ENCODE measurements at places on chromosomes 3 and 15.

GRCh38 chr3:46463868-46464241 lies 850 bp downstream of the LTF start:
- no peak for DNase-seq

GRCh38 chr3:81872566-81872965 lies 111.1 kb upstream of the GBE1 start:
- no peak for DNase-seq

- no peak for DNase-seq
Observed at GRCh38 chr3:68206524-68207117, 552.2 kb upstream of the SUCLG2 start.

- no peak for DNase-seq
Observed at GRCh38 chr3:194857469-194858113, 171.9 kb downstream of the FAM43A start.

- no peak for DNase-seq
Observed at GRCh38 chr15:33539825-33540573, 229.2 kb downstream of the RYR3 start.

- no peak for DNase-seq
Observed at GRCh38 chr3:42119561-42120355, 28.6 kb downstream of the TRAK1 start.

- no peak for DNase-seq
Observed at GRCh38 chr3:141392416-141392815, 24.1 kb downstream of the ZBTB38 start.

- DNase-seq: no peak
Observed at GRCh38 chr3:69932501-69932900, 67.0 kb upstream of the SAMMSON start.

GRCh38 chr3:40494698-40495097 lies 11.1 kb upstream of the ZNF620 start:
- no peak for DNase-seq

- no peak for DNase-seq
Observed at GRCh38 chr15:69034352-69034751, 19.9 kb downstream of the NOX5 start.

DNA sequence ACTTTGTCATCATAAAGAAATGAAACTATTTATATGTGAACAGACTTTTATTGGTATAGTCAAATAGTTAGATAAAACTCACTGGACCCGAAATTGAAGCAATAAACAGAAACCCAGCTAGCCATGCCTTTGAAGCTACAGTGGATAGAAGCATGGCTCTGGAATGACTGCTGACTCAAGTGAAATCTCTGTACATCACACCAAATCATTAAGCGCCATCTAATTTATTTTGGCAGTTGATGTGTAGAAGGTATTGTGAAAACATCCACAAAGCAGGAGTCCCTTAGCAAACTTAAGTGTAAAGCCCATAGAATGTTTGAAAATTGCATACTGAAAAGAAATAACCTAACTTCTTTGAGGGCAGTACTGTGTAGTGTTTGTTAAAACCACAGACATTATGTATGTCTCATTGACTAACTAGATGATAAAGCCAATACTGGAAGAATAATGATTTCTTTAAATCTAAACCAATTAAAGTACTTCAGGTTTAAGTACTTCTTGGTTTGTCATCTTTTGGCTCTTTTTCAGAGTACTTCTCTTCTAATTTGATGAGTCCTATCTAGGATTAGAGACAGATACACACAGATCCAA lies 42.8 kb upstream of the FBXL22 start:
- no peak for DNase-seq

- DNase-seq: no peak
Observed at GRCh38 chr3:97148931-97149330, 334.5 kb downstream of the EPHA6 start.

- DNase-seq: no peak
Observed at GRCh38 chr15:44188795-44189194, 6.3 kb downstream of the FRMD5 start.

DNA sequence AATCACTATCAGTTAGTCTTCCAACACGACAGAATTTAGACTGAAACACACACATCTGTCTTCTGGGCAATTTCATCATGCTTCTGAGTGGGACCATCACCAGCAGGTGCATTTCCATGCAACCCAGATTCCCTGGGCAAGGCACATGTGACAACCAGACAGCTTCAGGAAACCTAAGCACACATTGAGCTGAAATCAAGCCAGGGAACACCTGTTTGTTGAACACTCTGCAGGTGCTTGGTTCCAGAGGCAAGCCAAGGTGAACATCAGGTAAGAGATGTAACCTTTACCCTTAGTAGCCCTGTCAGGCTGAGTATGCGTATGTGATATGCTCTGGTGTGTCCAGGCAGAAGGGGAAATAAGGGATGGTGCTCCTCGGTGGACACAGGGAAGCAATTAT lies 3.3 kb upstream of the PSMD2 start:
- DNase-seq: no peak

GRCh38 chr3:113629584-113630421 lies 66.6 kb downstream of the USF3 start:
- DNase-seq: no peak

DNA sequence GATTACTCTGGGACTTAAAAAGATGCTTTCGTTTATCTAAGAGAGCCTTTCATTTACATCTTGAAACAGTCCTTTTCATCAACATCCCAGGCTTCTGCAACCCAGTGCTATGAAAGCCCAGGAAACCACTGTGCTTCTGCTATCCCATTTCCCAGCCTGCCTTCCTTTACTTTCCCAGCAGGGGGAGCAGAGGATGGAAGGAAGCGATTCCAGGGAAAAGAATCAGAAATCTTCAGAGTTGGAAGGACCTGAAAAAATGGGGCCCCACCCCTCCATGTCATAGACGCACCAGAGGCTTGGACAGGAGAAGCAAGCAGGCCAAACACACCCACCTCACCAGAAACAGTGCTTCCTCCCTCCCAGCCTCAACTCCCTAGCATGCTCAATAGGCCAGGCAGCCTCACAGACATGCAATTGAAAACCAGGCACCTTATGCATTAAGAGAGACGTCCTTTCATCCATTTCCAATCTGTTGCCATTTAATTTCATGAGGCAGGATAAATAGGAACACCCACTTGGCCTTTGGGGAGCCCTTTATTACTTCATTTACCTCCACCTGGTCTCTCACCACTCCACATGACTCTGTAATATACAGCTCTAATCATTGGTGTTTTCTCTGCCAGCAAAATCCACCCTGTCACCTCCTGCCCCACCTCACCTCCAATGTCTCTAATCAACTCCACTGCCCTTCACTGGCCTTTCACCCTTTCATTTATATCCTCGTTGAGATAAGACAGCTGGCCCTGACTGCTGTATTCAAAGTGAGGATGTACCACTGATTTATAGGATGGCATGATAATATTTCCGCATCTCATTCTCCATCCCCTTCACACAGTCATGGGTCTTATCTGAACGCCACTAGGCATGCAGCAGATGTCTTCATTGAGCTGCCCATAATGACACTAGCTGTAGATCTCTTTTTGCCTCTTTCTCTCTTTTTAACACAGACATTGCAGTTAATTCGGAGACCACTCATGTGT lies 583.9 kb downstream of the NTRK3 start:
- DNase-seq: no peak

DNA sequence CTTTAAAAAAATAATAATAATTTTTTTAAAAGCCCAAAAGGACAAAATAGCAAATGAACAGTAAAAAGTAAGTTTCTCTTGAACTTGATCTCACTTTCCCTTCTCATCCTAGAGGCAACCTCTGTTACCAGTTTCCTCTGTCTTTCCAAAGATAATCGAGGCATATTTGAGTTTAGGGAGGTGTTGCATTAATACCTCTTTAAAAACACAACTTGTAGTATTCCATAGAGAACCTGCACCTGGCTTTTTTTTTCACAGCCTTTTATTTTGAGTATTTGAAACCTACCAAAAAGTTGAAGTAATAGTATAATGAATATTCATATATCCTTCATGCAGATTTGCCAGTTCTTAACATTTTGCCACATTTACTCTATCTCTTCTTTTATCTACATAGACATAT lies 9.1 kb downstream of the CSK start:
- DNase-seq: no peak

- DNase-seq: no peak
Observed at GRCh38 chr15:98858610-98859023, 149.0 kb downstream of the PGPEP1L start.

DNA sequence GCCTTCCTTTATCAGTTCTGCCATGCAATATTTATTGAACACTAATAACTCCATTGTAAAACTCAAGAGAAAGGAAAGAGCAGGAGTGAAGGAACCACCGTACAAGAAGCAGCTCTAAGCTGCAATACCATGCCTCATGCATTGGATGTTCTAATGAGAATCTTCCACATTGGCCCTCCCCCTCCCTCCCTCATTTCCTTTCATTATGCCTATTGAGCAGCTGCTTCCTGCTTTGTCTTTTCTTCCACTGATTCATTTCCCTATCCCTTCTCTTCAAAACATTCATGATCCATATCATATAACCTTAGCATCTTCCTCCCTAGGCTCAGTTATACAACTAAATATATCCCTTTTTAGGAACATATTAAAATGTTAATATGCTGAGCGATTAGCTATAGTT lies 698.7 kb upstream of the GOLIM4 start:
- no peak for DNase-seq

DNA sequence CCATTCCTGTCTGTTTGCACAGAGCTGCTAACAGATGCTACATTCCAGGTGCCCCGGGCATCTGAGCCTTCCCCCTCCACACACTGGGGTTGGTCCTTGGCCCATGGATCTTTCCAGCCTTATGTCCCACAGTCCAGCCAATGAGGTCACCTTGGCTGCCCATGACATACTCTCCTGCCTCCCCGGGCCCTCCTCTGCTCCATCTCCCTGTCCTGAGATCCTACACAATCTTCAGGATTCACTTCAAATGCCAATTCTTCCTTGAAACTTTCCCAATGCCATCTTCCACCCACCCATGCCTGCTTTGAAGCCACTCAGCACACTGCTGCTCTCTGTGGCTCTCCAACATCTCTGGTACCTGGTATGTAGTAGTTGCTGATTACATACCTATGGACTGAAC lies 4.3 kb downstream of the CHRNA3 start:
- no peak for DNase-seq

DNA sequence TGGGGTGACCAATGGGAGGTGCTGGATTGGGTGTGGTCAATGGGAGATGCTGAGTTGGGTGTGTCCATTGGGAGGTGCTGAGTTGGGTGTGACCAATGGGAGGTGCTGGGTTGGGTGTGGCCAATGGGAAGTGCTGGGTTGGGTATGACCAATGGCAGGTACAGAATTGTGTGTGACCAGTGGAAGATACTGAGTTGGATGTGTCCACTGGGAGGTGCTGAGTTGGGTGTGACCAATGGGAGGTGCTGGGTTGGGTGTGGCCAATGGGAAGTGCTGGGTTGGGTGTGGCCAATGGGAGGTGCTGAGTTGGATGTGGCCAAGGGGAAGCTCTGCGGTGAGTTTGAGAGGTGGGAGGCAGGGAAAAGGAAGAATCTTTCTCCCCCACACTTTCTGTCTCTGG lies 250.0 kb upstream of the PROK2 start:
- no peak for DNase-seq

DNA sequence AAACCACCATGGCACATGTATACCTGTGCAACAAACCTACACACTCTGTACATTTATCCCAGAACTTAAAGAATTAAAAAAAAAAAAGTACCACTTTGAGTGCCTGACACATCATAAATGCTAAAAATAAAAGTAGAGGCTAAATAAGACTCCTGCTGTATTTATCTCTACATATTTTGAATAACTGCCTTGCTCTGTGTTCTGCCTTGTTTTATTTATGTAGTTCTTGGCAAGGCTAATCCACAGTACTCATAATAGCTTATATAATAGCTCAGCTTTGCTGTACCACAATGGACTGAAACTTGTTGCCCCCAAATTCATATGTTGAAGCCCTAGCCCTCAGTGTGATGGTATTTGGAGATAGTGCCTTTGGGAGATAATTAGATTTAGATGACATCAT lies 95.4 kb upstream of the ADAMTS9 start:
- no peak for DNase-seq

- DNase-seq: no peak
Observed at GRCh38 chr3:192611411-192611810, 115.9 kb downstream of the FGF12 start.
